ENCODE measurements at places on chromosomes 13 and 19.

GRCh38 chr19:18520848-18521691, 800 bp downstream of the ELL start:
- no peak for DNase-seq

- DNase-seq: no peak
Observed at GRCh38 chr19:40674291-40674690, 16.2 kb downstream of the NUMBL start.

- no peak for DNase-seq
Observed at GRCh38 chr13:111225810-111226546, 94.5 kb upstream of the TEX29 start.

GRCh38 chr19:21697698-21698097, 69.7 kb downstream of the ZNF100 start:
- DNase-seq: no peak

GRCh38 chr19:50590191-50590590, 22.0 kb upstream of the LRRC4B start:
- no peak for DNase-seq

DNA sequence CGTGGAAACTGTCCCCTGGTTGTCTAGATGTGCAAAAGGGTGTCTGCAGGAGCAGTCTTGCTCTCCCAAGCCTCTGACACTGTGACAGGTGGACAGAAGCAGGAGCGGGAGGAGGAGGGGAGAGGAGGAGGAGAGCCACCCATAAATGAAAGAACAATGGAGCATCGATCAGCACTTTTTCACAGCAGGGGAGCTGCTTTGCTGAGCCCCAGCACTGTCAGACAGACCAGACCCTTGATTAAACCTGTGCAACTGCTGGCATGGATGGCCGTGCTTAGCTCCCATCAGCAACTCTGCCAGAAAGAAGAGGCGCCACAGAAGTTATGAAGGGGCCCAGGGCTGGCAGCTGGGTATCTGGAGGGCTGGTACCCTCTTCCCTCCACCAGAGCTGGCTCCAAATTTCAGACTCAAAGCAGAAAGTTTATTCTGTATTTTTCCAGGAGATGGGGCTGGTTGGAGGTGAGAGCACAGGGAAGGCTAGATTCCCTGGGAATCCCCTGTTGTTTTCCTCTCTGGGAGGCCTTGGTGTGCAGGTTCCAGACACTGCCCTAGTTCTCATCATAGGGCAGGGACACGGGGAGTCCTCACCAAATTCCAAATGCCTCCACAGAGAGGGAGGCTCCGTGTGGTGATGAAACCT, 1192.2 kb downstream of the UQCRFS1 start:
- DNase-seq: no peak

DNA sequence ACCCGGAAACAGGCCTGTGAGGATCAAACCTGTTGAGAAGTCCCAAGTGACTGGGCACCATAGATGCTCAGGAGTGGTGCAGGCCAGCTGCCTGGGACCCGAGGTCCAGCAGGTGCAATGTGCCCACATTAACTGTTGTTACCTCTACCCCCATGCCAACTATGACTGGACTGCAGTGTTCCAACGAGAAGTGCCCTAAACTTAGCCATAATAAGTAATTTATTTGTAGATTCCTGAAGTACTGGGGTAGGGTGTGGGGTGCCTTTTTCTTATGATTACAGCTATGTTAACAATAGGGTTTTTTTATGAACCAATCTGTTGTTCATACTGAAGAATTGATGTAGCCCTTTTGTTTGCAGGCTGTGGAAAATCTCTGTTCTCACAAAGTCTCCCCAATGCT, 9.2 kb downstream of the CUL4A start:
- DNase-seq: no peak

GRCh38 chr19:49468746-49469447, 5.1 kb upstream of the FLT3LG start:
- DNase-seq: no peak

GRCh38 chr19:54312436-54313377, at the start of gene LILRA5:
Gene LILRA5, minus strand, starts transcription at chr19:54313166. Its CDS starts 147 bp downstream, at chr19:54313019.
- DNase-seq: no peak

DNA sequence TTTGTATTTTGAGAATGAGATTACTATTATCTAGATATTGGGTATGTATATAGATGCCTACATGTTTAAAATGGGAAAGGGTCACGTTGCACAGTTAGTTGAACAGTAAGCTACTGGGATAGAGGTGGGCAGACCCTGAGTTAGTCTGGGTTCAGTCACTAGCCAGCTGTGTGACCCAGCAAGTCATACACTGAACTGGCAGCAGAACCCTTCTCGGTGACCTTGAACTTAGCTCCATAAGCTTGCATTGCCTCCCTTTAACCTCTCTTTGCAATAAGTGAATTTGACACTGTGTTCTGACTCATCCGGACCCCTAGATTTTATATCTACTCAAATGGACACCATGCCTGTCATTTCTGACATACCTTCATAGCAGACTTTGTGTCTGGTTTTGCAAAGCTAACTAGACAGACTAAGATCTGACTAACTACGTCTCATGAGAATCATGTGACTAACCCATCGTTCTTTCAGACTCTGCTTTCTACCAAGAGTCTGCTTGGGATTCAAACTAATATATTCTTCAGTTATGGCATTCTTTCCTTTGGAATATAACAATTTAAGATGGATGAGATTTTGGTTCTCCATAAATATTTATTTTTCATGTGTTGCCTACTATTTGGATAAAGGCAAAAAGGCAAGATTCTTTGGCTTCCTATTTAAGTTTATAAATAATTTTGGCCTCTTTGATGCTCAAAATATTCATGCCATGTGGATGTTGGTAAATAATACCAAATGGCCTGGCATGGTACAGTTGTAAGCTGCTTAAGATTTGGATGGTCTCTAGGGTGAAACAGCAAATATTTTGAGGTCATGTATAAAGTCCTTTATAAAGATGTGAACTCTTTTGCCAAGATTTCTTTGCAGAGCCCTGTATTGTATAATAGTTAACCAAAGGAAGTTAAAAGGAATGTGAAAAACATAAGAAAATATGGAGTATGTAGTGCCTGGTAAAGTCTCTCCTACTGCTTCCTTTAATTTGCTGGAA, 159.3 kb downstream of the ITGBL1 start:
- no peak for DNase-seq

DNA sequence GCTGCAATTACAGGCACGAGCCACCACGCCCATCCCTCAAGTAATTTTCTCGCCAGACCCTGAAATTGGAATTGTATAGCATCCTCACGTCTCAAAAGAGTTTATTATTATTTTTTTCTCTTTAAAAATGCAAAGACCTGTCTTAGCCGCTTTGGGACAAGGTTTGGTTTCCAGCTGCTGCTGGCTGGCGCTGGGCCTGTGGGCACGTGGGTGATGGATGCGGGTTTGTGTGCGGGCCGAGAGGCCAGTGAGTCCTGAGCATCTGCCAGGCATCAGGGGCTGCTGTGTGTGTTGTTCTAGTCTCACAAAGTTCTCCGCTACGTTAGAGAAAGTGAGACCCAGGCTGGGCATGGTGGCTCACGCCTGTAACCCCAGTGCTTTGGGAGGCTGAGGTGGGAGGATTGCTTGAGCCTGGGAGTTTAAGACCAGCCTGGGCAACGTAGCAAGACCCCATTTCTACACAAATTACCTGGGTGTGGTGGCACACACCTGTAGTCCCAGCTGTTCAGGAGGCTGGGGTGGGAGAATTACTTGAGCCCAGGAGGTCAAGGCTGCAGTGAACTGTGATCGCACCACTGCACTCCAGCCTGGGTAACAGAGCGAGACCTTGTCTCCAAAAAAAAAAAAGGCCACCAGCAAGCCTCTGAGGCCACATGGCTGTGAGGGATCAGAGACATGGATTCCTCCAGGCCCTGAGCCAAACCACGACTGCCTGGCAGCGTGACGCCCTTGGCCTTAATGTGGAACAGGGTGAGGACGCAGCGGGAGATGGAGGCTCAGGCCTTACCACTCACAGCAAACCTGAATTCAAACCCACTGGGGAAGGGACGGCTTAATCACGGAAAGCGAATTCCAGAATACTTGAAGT, 4.7 kb upstream of the TMPRSS9 start:
- no peak for DNase-seq

GRCh38 chr19:41398050-41398418, 416 bp downstream of the BCKDHA start:
- no peak for DNase-seq

GRCh38 chr19:48646001-48646721, at the start of gene CA11:
Gene CA11, minus strand, starts transcription at chr19:48646187. Its CDS starts 555 bp downstream, at chr19:48645632.
- DNase-seq: peak; percentile 80
